ENCODE measurements at places on chromosomes 1 and 21.

DNA sequence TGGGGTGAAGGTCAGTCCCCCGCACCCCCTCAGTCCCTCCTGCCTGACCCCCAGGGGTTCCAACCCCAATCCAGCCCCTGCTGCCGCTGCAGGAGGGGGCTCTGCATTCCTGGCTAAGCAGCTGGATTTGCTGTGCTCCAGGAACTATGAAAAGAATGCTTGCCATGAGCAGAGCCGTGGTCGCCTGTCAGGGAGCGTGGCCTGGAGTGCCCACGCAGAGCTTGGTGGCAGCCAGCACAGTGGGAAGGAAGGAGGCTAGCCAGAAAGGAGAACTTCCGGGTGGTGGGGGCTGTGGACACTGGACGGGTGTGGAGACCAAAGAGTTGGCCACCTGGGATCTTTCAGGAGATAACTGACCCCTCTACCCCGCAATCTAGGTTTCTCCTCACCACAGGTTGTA lies 5.6 kb downstream of the COL8A2 start:
- no peak for DNase-seq

DNA sequence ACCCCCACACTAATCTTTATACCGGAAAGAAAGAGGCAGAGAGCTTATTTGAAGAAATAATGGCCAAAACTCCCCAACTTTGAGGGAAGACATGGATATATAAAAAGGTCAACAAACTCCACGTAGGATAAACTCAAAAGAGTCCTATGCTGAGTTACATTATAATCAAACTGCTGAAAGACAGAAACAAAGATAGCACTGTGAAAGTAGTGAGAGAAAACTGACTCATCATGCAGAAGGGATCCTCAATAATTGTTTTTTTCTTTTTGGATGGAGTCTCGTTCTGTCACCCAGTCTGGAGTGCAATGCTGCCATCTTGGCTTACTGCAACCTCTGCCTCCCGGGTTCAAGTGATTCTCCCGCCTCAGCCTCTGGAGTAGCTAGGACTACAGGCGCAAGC lies 48.5 kb upstream of the TTC39A start:
- no peak for DNase-seq

DNA sequence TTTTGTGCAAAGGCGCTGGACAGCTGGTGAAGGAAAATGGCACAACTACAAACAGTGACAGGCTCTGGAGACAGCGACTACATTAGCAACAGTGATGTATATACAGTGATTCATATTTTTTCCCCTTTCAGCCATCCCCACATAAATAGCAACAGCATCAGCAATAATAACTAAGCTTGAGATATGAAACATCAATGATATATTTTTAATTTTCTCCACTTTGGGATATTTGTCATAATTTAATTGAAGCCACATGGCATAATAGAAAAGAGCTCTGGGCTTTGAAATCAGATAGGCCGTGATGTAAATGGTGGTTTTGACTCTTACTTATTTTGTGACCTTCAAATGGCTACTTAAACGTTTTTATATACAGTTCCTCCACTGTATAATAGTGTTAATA lies 764.3 kb upstream of the PRMT6 start:
- DNase-seq = no peak

DNA sequence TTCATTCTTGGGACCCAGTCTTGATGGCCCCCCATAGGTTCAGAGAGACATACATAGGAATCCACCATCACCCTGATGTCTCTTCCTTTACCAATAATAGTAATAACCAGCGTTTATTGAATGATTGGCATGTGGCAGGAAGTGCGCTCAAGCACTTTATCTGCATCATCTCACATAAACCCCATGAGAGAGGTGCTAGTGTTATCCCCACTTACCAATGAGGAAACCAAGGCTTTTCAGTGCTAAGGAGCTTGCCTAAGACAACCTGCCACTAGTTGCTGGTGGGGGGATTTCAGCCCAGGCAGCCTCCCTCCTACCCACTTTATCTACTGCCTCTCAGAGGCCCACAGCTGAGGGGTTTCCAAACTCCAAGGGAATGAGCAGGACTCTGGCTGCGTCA lies 7.7 kb downstream of the LGR6 start:
- DNase-seq = no peak

DNA sequence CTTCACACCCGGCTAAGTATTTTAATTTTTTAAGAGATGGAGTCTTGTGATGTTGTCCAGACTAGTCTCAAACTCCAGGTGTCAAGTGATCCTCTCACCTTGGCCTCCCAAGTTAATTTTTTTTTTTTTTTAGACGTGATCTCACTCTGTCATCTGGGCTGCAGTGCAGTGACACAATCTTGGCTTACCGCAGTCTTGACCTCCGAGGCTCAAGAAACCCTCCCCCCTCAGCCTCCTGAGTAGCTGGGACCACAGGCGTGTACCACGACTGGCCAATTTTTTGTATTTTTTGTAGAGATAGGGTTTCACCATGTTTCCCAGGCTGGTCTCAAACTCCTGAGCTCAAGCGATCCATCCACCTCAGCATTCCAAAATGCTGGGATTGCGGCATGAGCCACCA lies 11.7 kb upstream of the IFNLR1 start:
- DNase-seq = no peak

- no peak for DNase-seq
Observed at GRCh38 chr1:210711825-210712612, 383.3 kb downstream of the HHAT start.

- no peak for DNase-seq
Observed at GRCh38 chr1:62746086-62746808, 37.7 kb upstream of the ATG4C start.

DNA sequence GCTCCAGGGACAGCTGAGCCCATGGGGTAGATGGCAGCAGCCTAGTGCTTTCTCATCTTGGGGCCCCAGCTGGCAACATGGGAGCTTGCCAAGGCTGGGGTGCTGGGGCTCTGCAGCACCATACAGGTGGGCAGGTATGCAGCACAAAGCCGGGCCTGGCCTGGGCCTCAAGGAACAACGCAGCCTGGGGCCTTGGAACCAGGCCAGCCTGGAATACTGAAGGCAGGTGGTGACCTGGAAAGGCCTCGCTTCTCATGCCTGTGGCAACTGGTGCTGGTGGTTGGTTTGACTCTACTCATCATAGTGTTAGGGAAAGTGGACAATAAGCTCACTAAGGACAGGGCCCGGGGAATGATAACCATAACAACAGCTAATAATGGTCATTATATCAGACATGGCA lies 27.0 kb upstream of the SDHB start:
- DNase-seq = no peak

GRCh38 chr1:48858200-48858920 lies 81.7 kb upstream of the BEND5 start:
- DNase-seq = no peak

DNA sequence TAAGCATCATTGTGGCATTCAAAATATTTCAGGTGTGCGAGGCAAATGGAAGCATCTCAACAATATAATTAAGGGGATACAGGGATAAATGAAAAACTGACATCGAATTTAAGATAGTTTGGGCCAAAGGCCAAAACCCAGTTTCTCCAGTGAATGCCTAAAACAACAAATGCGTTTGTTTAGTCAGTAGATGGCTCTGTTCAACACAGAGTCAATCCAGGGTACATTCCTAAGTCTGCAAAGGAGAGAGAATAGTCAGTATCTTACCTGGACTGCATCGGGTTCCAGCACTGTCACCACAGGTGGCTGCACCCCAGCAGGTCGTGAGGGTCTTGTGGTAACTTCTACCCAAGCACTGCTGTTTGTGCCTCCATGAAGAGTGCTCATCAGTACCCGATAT lies 321.1 kb downstream of the KCTD3 start:
- no peak for DNase-seq

- DNase-seq = no peak
Observed at GRCh38 chr1:102252731-102253505, 256.2 kb upstream of the OLFM3 start.

GRCh38 chr1:92362970-92363369 lies 64.1 kb downstream of the RPAP2 start:
- no peak for DNase-seq

DNA sequence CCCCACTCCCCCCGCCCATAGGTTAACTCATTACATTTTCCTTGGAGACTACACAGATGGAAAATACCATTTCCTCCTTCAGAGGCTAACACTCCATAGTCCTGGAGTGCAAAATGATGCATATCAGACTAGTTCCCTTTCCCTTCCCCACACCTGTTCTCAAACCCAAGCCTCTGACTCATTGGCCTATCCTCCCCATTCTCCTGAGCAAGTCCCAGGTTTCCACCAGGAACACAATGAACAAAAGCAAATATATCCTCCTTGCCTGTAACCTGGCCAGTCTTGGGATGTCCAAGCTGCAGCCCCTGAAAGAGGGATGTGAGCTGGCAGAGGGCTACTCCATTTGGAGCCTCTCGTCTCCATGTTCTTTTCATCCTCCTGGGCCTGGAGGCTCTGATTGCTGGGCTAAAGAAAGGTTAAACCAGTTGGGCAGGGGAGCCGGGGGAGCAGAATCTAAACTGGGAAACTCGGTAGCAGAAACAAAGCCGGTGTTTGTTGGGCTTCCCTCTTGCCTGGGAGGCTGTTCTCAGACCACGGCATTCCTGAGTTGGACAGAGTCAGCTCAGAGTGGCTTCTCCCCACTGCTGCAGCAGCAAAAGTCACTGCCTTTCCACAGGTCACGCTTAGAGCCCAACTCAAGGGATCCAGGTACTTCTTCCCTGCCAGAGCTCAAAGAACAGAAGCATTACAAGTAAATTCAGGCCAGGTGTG lies 13.9 kb downstream of the SSR2 start:
- DNase-seq = no peak

- no peak for DNase-seq
Observed at GRCh38 chr1:7582460-7582972, 188.6 kb upstream of the VAMP3 start.

DNA sequence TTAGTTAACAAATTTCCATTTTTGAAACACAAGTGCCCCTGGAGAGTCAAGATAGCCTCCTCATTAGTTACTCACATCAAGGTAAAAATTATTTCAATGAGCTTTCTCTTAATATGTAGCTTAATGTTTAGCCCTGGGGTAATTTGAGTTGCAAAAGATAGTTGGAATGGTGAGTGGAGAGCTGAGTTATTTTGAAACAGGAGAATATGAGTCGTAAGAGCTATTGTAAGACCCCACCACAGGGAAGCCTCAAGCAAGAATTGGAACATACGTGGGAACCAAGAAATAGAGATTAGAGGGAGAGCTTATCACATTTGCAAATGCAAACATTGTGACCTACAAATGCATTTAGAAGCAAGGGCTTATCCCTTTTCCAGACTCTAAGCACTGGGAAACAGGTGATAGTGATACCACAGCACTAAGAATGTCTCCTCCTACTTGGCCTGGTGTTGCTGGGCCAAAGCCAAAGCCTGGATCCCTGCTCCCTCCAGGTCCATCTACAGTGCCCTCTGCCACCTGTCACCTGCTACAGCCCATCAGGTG lies 635.1 kb downstream of the PTPRC start:
- no peak for DNase-seq

- DNase-seq = no peak
Observed at GRCh38 chr1:24985737-24986136, 55.7 kb upstream of the RUNX3 start.

GRCh38 chr1:18109756-18110597 lies 2.4 kb downstream of the IGSF21 start:
- DNase-seq = no peak

DNA sequence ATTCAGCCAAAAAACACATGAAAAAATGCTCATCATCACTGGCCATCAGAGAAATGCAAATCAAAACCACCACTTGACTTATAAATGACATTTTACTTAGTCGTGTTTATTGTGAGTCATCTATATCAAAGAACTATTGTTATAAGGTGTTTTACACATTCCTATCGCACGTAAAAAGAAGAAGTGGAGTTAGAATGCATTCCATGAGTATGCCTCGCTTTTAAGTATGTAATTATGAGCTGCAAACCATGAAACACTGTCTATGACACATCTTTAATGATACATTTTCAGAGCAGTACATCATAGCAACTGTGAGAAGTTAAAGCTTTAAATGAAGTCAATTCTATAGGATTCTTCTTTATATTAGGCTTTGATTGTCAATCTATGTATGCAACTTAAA lies 614.3 kb upstream of the ADAMTS5 start:
- DNase-seq = no peak

DNA sequence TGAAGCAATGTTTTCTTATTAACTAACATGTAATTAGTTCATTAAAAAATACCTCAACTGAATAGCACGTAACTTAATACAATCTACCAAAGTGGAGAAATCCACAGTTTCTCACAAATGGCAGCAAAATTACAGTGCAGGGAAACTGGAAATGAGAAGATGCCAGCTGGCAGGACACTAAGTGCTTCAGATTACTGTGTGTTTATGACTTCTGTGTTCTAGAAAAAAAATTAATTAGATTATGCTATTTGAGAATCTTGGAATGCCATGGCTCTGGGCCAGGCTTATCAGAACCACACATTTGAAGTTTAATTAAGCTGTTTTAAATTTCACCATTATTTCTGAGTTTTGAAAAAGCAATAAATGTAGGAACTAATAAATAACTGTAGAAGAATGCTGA lies 357.6 kb downstream of the TGFB2 start:
- DNase-seq = no peak

- no peak for DNase-seq
Observed at GRCh38 chr1:207908107-207908734, 2.7 kb downstream of the CD34 start.

DNA sequence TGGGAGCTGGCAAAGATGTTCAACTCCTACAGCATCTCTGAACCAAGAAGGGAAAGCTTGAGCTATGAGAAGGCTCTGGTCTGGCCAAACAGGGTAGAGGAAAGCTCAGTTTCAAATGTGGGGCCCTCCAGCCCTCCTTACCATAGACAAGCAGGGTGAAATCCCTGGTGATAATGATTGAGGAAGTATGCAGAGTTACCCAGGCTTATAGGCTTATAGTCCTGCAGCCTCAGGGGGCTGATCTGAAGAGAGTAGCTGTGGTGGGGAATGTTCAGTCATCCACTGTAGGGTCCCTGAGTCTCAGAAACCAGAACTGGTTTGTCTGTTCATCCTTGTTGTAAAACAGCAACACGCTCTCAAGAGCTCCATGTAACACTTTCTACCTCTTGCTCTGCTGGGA lies 19.8 kb upstream of the LY9 start:
- no peak for DNase-seq

- no peak for DNase-seq
Observed at GRCh38 chr1:6207921-6208320, 2.0 kb downstream of the RNF207 start.

DNA sequence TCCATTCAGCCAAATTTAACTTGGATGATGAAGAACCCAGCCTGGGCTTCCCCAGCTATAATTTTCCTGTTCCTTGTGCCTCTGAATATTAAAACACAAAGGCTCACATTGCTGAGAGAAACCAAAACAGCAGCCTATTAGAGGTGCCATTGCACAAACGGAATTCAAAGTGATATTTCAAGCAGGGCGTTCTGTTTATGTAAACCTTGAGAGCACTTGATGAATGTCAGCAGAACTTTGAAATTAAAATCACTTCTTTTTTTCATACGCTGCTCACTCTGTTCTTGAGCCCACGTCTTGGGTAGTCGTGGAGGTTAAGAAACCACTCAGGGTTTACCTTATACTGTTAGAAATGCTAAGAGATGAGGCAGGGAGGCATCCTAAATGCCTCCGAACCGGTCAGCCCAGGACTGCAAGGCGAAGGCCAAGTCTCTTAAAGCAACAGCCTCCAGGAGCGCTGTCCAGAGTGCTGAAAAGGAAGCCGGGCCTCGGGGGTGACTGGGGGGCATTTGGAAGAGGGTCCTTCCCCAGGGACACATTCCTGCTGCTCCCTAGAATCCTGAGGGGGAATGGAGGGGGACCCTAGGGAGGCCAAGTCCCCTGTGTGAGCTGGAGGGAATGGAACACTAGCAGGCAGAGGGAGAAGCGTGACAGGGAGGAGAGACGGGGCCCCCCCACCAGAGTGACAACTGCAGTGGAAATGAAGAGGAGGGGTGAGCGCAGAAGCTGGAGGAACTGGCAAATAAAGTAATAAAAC lies 154.8 kb upstream of the VAMP3 start:
- no peak for DNase-seq
